ENCODE measurements at places on chromosomes 11 and 22.

DNA sequence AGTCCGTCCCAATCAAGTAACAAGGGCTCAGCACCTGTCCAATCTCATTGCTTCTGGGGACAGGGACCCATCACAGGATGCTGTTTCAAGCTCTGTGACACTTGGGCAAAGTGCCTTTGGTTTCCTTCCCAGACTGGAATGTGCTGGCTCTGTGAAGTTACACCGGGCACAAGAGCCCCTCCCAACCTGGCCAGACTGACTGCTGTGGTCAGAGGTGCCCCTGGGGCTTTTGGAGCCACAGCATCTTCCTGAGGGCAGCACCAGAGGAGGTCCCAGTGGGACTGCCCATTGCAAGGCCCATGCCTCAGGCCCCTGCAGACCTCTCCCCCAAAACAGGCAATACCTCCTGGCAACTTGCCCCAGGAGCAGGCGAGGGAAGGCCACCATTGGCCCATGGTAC, 155.2 kb upstream of the GRK3 start:
- DNase-seq: no peak

- no peak for DNase-seq
Observed at GRCh38 chr11:19453651-19454257, 213.0 kb upstream of the E2F8 start.

DNA sequence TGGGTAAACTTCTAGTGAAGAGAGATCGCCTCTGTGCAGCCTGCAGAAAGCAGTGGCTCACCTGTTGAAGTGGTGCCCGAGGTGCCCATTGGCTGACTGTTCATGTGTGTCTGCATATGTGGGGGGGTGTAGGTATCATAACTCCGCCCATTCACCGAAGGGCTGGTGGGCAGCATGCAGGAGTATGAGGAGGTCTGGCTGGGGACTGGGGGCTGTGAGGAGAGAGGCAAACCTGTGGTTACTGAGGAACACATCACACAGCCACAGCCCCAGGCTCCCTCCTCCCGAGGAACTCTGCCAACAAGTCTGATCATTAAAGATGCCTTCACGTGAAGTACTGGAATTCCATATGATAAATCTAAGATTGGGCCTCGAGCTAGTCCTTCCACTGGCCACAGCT, 20.5 kb downstream of the PAX6 start:
- no peak for DNase-seq

DNA sequence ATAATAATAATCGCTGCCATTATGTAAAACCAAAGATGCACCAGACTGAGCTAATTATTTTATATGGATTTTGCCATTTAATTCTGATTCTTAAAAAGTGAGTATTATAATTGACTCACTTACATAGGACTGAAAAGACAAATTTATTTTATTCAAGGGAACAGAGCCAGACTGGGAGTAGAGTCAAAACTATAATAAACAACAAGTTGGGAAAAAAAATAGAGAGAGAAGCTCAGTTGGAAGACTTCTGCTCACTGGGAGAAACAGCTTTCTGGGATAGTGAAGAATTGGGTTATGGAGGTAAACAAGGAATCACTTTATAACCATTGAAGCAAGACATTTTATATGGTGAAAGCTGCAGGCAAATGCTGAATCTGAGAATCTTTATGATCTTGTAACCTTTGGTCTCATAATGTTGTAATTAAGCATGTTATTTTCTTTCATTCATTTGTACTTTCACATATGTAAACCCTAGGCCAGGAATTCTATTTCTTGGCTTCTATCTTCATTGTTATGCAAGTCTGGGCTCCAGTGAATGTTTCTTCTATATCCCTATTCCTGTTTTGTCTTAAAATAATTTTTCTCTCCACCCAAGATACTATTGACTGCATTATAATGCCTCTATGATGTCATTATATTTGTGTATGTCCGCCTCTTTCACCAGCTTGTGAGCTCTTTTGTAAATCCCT, 725.3 kb upstream of the CCDC179 start:
- DNase-seq: no peak

DNA sequence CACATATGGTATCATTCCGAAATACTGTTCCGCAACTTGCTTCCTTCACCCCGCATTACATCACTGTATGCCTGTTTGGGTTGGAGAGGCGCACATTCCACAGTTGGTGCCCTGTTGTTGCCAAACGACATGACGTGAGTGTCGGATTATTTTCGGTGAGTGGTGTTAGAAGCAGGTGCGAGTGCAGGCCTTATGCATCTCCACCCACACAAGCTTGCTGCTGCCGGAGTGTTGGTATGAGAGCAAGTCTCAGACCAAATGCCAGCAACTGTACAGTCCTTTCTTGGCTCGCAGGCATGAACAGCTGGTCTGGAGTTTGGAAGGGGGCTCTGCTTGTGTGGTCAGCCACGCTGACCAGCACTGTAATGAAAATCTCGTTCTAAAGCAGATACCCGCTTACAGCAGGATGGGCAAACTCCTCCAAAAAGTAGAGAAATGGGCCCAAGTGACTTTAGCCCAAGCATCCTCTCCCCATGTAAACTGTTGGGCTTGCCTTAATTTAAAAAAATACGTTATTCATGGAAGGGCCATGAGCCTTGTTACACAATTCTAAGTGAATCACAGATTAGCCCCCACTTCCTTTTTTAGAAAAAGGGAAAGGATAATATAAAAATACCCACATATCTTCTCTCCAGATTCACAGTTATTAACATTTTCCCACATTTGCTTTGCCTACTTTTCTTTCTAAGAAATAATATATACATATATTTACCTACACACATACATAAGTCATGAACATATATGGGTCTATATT, 48.7 kb upstream of the OR9Q1 start:
- no peak for DNase-seq

- peak; percentile 17 for DNase-seq
Observed at GRCh38 chr11:66852466-66853241, 4.2 kb upstream of the LRFN4 start.

DNA sequence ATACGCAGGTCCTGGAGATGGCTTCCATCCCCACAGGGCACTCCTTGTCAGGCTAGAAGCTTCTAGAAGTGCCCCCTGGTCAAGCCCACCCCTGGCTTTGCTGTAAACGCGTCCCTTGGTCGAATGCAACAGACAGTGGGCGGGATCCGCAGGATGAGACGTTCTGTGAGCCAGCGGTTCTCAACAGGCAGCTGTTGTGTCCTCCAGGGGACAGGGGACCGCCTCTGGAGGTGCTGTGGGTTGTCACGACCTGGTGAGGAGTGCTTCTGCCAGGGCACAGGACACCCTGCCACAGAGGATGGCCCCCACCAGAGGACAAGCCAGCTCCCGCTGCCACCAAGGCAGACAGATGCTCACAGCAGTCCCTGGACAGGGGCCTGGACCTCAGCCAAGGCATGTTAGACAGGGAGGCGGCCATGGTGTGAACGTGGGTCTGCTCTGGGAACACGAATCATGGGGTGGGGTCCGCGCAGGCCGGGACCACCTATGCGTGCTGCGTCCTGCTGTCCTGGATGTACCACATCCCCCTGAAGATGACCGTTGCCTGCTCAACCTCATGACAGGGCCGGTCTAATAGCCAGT, 11.7 kb downstream of the CRELD2 start:
- DNase-seq: no peak

GRCh38 chr11:45045683-45046471, 95.2 kb upstream of the TP53I11 start:
- DNase-seq: no peak

DNA sequence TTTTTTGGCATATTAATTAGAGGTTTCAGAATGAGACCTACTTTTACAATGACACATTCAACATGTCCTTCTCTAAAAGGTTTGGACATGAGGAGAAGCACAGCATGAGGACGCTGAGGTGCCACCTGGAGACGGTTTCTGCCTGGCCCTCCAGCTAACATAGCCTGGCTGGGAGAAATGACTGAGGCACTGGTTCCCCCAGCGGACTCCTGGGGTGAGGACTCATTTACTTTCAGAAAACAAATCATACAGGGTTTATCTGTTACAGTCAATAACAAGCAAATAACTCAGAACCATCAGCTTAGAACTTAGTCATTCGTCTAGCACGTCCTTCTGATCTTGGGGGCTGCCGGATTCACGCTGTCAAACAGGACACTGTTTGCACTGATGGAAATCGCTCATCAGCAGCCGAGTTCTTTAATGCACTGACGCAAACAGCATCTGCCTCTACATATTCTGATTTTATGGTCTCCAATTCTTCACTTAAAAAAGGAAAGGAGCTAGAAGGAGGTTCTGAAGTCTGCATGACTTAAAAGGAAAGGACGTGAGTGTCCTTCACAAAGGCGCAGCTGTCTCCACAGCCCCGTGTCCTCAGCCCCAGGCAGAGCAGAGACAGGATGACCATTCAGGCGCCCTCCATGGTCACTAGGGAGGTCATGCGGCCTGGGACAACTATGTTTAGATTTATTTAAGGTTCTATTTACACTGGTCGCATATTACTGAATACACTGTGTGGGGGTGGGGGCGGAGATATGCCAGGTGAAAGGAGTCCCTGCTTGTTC, 44.2 kb downstream of the CERK start:
- no peak for DNase-seq

DNA sequence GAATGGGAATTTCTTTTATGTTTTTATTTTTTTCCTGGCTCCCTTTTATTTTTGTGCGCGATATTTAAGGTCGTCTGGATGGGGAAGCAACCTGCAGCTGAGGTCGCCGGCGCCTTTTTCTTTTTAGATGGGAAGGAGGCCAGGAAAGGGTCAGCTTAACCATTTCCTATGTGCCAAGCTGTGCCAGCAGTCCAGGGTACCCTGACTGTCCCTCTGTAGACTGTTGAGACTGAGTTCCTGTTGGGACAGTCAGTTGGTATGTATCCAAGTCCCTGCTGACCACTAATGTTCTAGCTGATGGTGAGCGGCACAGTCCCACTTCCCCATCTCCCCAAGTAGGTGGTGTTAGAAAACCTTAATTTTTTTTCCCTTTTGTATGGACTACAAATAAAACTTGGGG, 10.5 kb downstream of the RBM14 start:
- no peak for DNase-seq

- no peak for DNase-seq
Observed at GRCh38 chr11:40376331-40376730, 1083.1 kb downstream of the LRRC4C start.

DNA sequence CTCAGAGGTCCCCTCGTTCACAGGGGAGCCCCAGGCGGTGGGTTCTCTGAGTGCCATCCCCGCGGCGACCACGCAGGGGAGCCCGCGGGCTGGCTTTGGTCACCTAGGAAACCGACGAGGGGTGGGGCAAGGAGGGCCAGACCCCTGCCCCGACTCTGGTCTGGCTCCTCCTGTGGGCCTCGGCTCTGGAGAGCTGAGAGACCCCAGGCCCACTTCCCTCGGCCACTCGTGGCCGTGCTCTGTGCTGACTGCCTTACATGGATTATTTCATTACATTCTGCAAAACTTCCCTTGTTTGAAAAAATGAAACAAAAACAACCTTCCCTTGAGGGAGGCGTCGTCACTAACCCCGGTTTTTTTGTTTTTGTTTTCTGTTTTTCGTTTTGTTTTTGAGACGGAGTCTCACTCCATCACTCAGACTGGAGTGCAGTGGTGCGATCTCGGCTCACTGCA, 15.1 kb upstream of the CYTH4 start:
- DNase-seq: no peak

DNA sequence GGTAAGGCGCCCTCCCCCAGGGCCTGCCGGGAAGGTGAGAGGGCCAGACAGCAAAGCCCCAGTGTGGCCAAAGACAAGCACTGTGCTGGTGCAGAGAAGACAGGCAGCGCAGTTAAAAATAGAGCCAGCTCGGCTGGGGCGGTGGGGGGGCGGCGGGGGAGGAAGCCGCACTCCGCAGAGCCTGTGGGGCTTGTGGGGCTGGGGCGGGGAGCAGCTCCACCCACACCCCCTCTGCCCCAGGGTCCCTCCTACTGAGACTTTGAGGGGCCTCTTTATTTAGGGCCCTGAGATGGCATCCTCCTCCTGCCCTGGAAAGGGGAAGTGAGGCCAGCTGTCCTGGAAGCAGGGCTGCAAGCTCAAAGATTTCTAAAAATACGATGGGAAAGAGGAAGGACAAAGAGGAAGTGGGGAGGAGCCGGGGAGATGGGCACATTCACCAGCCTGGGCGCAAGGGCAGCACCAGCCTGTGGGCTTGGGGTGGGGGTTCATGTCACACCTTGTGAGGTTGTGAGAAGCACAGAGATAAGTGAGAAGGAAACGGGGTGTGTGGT, 2.6 kb downstream of the CYTH4 start:
- DNase-seq: no peak

- no peak for DNase-seq
Observed at GRCh38 chr11:60725592-60725991, 1.1 kb downstream of the MS4A18 start.

GRCh38 chr11:108881131-108881530, 216.3 kb downstream of the DDX10 start:
- DNase-seq: no peak

DNA sequence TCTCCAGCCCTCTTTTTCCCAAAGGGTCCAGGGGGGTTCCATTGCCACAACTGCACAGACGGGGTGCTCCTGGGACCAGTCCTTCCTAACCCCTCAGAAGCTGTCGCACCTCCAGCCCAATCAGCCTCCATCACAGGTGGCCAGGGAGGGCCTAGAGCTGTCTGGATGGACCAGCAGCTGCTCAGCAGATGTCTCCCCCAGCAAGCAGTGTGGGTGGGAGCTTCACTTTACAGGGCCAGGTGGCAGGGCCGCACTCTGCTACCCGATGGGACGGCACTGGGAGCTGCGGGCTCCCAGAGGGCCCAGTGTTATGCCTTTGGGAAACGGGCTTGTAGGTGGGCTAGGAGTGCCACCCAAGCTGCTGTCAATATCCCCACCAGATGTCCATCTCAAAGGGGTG, 120.5 kb downstream of the DSCAML1 start:
- no peak for DNase-seq

- no peak for DNase-seq
Observed at GRCh38 chr11:88105526-88105925, 69.7 kb downstream of the RAB38 start.

- DNase-seq: no peak
Observed at GRCh38 chr22:30435674-30436126, 10.1 kb downstream of the MTFP1 start.

GRCh38 chr11:39425226-39425625, 2034.2 kb downstream of the LRRC4C start:
- DNase-seq: no peak

DNA sequence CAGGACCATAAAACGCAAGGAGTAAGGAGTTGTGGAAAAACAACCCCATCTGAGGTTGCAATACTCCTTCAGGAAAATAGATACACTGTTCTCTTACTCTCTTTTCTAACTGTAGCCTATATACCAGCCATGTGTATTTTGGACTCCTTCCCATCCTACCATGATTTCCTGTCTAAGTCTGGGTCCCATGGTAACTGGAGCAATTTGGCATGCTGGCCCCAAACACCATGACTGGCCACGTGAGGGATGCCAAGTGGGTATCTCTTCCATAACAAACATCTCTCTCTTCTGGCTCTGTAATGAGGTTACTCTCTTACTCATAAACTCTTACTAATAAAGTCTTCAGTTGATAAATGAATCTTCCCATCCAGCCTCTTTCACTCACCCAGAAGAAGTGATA, 26.5 kb downstream of the ABTB2 start:
- no peak for DNase-seq

- no peak for DNase-seq
Observed at GRCh38 chr11:109209572-109209971, 212.4 kb upstream of the C11orf87 start.

- DNase-seq: no peak
Observed at GRCh38 chr22:46050916-46051614, 74.1 kb upstream of the WNT7B start.

- DNase-seq: no peak
Observed at GRCh38 chr11:70489276-70489675, 90.9 kb downstream of the CTTN start.
